Stimulated activated CD8-positive, alpha-beta memory T cell treated with anti-CD3 and anti-CD28 coated beads, Interleukin-7, amount 100 ng/mL, for 1 hour (primary cell): ENCODE measurements at places on chromosomes 11 and 22.

DNA sequence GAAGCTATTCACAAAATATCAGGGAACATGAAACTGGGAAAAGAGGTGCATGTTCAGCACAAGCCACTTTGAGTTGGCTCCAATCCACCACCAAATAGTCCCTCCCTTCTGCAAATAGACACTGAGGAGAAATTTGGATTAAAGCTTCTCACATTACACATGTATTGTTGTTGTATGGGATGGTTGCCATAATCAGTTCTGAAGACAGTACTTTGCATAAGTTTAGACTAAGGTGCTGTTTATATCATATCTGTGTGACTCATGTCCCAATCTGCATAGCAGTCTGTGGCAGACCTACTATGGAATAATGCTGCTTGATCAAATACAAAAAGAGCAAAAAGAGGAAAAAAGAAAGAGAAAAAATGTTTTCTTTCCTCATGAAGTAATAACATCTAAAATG lies 376.7 kb upstream of the DDI1 start:
- no peak for DNase-seq

DNA sequence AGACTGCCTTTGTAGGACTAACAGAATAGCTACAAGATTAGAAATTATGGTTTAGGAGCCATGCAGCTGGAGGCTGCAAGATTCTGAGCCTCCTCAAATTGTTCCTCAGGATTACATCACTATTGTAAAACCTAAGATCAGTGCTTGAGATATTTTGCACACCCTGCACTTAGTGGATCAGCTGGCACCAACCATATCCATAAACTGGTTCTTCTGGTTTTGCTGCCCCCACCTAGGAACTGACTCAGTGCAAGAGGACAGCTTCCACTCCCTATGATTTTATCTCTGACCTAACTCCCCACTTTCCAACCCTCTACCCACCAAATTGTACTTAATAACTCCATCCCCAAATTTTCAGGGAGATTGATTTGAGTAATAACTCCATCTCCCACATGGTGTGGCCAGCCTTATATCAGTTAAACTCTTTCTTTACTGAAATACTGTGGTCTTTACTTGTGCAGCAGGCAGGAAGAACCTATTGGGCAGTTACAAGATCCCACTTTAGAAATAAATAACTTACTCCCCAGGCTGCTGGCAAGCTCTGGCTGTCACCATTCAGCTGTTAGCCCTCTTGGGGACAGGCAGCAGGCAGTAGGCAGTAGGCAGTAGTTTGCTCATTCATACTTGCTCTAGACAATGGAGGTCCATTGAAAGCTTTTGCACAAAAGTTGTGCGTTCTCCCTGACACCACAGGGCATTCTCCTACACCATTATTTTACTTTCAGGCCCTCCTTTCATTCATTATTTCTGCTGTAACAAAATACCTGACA lies 119.0 kb downstream of the SLC17A6 start:
- DNase-seq: no peak

DNA sequence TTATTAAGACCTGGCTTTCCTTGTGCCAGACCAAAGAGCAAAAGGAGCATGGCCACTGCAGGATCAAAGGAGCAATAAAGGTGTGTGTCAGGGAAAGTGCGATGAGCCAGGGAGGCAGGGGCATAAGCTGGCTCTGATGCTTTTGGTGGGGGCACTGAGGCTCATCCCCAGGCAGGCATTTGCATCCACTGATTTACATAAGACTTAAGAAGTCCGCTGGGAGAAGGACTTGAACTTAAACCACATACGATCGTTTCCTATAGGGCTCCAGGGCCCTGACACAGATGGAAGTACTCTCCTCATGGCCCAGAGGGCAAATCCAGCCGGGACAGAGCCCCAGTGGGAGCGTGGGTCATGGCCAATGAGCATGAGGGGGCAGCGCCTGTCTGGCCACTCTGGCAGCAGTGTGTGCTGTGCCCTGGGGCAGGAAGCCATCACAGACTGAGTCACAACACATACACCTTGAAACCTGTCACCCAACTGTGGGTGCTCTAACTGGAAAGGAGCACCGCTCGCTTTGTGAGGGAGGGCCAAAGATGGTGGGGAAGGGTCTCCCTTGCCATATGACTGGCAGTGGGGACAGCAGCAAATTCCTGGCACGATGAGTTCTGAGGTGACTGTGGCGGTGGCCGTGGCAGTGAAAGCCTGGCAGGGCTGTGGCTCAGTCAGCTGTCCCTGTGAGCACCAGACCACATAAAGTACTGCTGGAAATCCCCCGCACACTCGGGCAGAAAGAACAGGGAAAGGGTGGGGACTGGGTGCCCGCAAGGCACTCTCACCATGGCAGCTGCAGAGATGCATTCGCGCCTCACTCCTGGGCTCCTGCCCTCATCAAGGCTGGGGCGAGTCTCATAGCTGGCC lies 79.4 kb upstream of the LMO1 start:
- no peak for DNase-seq

GRCh38 chr22:47837703-47838102 lies 1075.3 kb downstream of the TBC1D22A start:
- no peak for DNase-seq

- DNase-seq: no peak
These were observed 24.1 kb downstream of the KIAA1671 start for GRCh38 chr22:24976442-24977218.

DNA sequence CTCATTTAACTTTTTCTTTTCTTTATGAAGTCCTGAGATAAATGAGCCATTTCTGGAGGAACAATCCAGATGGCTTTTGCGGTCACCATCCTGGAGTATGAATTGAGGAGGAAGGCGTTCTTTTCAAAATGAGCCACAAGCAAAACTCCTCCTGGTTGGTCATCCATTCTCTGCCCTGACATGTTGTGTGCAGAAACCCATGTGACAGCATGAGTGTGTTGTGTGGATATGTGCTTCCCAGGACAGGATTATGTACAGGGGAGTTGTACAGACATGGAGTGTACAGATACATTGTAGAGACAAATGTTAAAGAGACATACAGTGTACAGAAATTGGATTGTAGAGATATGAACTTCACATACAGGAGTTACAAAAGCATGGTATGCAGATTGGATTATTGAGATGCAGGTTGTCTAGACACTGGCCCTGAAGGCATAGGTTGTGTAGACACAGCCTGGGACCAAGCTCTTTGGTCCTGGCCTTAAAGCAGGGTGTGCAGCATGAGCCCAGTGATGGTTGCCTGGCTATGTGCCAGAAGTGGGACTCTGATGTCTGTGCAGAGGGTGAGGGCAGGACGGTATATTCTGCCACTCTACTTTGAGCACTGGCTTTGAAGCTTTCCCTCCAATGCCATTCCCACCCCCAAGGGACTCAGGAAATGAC lies 178.5 kb upstream of the ZBED5 start:
- DNase-seq: no peak

- no peak for DNase-seq
These were observed 946.9 kb downstream of the BRD1 start for GRCh38 chr22:48880749-48881148.

DNA sequence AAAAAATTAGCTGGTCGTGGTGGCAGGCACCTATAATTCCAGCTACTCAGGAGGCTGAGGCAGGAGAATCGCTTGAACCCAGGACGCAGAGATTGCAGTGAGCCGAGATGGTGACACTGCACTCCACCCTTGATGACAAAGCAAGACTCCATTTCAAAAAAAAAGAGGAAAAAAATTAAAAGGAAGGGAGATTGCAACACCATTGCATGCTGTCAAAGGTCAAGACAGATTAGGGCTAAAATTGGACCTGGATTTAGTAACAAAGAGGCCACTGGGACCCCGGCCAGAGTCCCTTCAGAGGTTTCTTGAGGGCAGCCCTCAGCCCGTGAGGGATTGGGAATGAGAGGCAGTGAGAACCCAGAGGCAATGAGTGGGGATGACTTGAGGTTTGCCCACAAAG lies 8.2 kb upstream of the MAFF start:
- DNase-seq: no peak

GRCh38 chr11:112856591-112856990 lies 104.6 kb upstream of the NCAM1 start:
- DNase-seq: no peak

GRCh38 chr22:38402204-38402603 lies 52.8 kb downstream of the KCNJ4 start:
- no peak for DNase-seq

GRCh38 chr11:61254403-61255025 lies 13.5 kb downstream of the PGA5 start:
- peak; percentile 25 for DNase-seq

GRCh38 chr11:1428762-1429316 lies 39.1 kb downstream of the BRSK2 start:
- DNase-seq: no peak

- DNase-seq: no peak
These were observed 27.0 kb downstream of the AP2A2 start for GRCh38 chr11:952406-953385.

DNA sequence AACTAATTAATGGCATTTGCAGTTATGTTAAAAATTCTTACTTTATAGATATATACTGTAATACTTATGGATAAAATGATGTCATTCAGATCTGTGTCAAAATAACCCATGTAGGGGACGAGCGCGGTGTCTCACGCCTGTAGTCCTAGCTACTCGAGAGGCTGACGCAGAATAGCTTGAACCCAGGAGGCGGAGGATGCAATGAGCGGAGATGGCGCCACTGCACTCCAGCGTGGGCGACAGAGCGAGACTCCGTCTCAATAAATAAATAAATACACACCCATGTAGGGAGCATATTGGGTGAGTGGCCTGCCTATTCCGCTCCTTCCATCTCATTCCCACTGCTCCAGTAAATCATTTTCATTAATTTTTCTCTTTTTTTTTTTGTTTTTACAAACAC lies 7.1 kb downstream of the SNU13 start:
- no peak for DNase-seq

DNA sequence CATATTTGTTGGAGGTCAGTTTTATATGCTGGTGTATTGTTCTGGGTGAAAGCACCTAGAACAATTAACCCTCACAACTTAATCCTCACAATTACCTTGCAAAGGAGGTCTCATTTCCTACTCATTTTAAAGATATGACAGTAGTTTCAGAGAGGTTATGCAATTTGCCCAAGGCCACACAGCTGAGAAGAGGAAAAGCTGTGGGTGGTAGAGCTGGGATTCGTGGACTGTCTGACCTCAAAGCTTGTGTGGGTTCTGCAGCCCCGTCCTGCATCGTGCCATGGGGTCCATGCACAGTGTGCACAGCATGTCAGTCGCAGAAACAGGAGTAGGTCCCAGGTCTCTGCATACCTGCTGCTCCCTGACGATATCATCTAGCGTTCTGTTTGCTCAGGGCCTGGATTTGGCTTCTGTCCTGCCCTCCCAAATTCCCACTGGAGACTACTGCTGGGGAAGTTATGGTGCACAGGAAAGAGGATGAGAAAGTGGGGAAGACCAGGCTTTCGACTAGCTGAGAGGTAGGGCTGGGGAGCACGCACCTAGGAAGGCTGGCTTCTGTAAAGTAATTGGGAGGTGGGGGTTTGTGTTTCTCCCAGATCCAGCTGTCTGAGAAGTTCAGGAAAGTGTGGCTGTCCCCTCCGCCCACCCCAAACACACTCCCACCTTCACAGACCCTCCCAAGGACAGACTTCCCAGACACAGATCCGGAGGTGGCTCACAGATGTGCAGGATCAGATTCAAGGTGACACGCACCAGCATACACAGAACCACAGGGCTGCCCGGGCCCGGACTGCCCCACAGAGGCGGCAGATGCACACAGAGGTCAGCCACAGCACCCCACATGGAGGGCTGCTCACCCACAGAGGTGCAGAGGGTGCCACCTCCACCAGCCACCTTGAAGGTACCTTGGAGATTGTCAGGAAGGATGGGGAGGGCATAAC lies 2.0 kb downstream of the BACE1 start:
- DNase-seq: no peak

DNA sequence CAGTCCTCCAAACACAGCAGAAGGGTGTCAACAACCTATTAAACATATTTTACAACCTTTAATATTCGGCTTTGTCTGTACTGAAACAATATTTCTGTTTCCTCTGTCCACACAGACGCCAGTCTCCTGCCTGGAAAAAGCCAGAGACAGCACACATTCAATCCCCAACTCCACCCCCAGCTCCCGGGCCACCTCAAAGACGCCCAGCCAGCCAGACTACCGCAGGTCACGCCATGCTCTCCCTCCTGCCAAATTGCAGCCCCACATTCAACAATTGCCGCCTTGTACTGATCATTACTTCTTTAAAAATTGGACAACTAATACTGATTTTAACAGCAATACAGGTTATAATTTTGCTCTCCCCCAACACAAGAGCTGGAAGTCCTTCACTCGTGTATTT lies 1.2 kb downstream of the SERGEF start:
- no peak for DNase-seq

DNA sequence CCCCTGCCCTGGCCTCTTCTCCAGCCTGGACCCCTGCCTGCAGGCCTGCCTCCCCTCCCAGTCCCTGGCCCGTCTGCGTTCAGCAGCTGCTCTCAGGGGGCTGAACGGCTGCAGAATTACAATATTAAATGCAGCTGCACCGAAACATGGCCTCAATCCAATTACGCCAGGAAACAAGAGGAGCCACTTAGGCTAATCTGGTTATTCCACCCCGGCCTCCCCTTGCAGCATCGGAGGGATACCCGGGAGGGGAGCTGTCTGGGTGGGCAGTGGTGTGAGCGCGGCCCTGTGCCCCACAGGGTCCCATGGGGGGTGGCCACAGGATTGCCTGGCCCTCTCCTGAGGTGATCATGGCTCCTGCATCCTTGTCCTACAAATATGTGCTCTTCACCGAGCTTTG lies 42.6 kb downstream of the FLRT1 start:
- DNase-seq: no peak

DNA sequence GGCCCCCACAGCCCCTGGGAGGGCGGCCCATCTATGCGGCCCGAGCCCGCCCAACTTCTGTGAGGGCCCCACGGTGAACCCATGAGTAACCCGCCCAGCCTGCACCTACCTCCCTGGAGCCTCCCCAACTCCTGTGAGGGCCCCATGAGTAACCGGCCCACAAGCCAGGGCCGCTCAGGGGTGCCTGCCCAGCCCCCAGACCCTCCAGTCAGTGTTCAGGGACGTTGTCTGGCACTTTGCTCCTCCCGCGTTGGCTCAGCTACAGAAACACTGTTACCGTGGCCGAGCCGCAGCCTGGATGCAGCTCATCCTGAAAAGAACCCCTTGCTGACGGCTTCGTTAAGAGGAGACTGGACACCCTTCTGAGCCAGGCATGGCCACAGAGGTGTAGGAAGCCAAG lies 179.6 kb downstream of the BRD1 start:
- no peak for DNase-seq

DNA sequence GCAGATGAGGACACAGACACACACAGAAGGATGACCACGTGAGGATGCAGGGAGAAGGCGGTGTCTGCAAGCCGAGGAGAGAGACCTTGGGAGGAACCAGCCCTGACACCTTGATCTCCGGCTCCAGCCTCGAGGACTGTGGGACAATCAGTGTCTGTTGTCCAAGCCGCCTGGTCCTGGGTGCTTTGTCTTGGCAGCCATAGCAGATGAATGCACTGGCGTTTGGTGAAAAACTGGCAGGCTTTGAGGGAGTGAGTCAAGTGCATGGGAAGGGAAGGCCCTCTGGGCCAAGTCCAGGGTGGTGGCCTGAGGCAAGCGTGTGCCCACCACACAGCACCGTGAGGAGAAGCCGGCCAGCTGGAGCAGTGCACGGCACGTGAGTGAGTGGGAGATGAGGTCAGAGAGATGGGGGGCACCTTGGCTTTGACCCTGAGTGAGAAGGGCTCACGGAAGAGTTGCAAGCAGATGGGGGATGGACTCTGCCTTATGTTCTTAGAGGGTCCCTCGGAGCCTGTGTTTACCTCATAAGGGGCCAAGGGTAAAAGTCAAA lies 12.4 kb upstream of the BRSK2 start:
- DNase-seq: no peak
